ENCODE measurements at places on chromosomes 5 and 9. TPM values are rescaled to one million over a fixed set of nuclear protein-coding genes. Genes with fewer than 3 reads are reported as not detected.
A peak's percentile ranks its signal among the peaks of the same experiment; 100 is the strongest.

GRCh38 chr9:224026-224425 is 9.4 kb downstream of the DOCK8 start:
- no peak for DNase-seq

DNA sequence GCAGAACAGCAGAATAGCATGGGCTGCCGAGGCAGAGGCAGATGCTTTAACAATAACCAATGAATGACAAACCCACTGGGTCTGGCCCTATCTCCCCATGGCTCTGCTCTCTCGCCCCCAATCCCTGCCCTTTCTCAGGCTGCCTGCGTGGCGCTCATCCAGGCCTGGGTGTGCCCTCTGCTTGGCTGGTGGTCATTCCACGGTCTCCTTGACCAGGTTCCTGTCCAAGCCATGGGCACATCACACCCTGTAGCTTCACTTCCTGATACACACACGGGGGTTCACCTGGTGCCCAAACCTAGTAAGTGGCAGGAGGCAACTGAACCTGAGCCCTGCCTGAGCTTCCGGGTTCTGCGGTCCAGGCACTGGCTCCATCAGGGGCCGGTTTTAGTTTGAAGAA is 87.6 kb downstream of the DAP start:
- no peak for DNase-seq

- DNase-seq: no peak
Measured at GRCh38 chr5:134565791-134566740, 40.6 kb downstream of the JADE2 start.

- no peak for DNase-seq
Measured at GRCh38 chr5:10579536-10580521, 16.0 kb downstream of the ANKRD33B start.

DNA sequence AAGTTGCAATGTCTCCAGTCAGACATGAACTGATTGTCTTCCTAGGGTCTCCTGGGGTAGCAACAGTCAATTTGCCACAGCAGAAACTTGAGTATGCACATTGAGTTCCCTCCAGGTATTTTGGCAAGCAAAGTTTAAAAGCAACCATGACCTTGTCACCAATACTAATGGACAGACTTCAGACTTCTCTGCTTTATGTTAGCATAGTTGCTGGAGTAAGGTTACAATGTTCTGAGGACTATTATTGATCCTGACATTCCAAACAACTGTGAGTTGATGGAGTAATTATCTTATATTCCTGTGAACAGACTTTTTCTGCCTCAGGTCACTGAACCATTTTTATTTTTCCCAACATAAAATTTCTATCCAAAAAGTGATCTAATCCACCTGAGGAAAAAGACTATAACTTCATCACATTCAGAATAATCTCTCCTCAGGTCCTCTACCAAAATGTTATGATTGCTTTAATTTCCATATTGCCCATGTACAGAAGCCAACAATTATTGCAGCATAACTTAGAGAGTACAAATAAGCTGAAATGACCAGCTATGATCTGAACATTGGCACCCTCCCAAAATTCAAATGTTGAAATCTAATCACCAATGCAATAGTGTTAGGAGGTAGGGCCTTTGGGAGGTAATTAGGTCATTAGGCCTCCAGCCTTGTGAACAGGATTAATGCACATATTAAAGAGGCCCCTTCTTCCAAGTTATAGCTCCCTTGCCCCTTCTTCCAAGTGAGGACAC is 228.3 kb downstream of the PDE4D start:
- DNase-seq: no peak

DNA sequence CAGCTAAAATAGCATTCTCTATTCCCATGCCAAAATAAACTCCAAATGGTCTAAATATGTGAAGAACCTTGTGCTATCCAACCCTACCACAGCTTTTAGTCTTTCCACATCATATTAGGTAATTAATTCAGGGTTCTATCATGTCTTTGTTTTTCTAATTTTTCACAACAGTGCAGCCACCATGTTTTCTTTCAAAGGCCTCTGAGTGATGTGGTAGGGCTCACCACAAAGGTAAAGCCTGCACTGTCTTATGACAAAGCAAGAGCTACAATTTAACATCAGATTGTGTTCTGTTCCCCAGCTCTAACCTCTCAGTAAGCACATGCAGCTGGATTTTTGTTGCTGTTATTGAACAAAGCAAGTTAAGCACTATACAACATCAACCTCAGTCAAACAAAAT is 52.4 kb downstream of the MEF2C start:
- peak; percentile 28 for DNase-seq

DNA sequence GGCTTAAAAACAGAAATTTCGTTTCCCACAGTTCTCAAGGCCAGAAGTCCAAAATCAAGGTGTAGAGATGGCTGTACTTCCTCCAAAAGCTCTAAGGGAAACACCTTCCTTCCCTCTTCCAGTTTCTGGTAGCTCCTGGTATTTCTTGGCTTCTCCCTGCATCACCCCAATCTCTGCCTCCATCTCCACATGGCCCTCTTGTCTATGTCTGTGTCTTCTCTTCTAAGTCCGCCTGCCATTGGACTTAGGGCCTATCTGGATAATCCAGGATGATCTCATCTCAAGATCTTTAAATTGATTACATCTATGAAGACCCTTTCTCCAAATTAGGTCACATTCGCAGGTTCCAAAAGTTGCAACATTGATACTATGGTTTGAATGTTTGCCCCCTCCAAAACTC is 105.6 kb downstream of the ATPSCKMT start:
- DNase-seq: no peak

DNA sequence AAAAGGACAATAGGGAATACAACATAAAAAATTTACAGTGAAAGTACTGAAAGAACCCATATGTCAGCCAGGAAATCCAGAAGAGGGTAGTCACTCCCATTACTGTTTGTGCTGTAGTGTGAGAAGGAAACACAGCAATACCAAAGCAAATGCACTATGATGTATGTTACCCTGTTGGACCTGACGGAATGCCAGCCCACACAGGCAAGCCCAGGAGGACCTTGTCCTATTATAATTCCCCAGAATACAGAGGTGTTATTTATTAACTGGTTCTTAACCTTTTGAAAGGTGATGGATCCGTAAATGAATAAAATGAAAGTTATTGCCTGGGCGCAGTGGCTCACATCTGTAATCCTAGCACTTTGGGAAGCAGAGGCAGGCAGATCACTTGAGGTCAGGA is 79.0 kb downstream of the GDA start:
- no peak for DNase-seq

- peak; percentile 29 for DNase-seq
Measured at GRCh38 chr9:120478208-120478607, 101.8 kb downstream of the CDK5RAP2 start.

GRCh38 chr5:74252044-74252443 is 388.5 kb downstream of the ENC1 start:
- no peak for DNase-seq

- no peak for DNase-seq
Measured at GRCh38 chr9:13970426-13970825, 343.5 kb downstream of the NFIB start.

- no peak for DNase-seq
Measured at GRCh38 chr5:155085282-155085989, 71.9 kb downstream of the KIF4B start.

DNA sequence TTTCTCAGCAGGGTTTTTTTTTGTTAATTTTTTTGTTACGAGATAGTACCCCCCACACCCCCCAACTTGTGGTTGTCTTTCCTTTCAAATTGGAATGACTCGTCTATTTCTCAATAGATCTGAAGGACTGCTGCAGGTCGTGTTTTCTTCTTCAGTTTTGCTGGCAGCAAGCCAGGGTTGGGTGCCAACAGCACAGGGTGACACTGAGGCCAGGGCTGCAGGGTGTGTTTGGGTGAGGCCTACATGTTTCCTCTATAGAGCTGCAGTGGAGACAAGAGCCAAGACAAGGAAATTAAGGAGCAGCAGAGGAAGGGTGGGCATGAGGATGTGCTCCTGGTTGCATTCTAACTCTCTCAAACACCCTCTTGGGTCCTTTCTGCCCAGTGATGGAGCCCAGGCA is 52.2 kb downstream of the NXNL2 start:
- peak; percentile 22 for DNase-seq

DNA sequence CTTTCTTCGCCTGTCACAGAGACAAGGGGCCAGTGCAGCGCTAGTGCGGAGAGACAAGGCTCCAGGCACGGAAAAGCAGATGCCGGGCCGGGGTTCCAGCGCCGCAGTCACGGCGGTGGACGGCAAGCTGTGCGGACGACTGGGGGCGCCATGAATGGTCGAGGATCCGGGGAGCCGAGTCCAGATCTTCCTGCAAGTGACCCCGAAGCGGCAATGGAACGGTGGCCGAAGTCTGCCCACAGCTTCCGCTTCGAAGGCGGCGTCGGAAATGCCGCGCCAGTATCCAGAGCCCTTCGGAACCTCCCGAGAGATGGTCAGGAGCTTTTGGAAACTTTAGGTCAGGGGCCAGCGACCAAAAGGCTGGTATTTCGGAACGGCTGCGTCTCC is 601 bp upstream of the FAF2 start:
- DNase-seq: no peak

- DNase-seq: no peak
Measured at GRCh38 chr5:53084546-53085255, 24.9 kb downstream of the MOCS2 start.

DNA sequence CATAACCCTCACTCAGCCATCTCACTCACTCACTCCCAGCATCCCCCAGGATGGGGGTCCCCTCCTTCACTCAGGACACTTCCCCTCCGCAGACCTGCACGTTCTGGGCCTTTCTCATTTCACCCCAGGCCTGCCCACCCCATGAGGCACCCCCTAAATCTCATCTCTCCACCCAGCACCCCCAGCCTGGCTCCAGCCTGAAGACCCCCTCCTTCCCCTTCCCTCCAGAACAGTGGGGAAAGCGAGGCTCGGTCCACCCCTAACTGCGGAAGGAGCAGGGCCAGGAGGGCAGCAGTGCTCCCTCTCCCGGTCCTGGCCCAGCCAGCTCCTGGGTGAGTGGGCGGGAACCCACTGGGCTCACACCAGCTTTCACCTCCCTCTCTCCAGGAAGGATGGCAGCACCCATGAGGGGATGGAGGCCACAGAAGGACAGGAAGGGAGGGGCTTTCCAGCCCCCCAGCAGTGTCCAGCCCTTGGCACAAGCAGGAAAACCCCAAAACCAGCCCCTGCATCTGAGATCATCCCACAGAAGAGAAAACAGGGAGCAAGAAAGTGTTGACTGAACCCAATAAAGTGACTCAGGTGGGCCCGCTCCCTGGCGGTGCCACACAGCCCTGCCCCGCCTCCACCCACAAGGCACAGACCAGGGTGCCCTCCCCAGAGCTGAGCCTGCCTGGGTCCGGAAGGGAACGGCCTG is 55.0 kb downstream of the LRSAM1 start:
- DNase-seq: no peak

GRCh38 chr5:107388141-107388861 is 282.4 kb downstream of the EFNA5 start:
- peak; percentile 90 for DNase-seq

DNA sequence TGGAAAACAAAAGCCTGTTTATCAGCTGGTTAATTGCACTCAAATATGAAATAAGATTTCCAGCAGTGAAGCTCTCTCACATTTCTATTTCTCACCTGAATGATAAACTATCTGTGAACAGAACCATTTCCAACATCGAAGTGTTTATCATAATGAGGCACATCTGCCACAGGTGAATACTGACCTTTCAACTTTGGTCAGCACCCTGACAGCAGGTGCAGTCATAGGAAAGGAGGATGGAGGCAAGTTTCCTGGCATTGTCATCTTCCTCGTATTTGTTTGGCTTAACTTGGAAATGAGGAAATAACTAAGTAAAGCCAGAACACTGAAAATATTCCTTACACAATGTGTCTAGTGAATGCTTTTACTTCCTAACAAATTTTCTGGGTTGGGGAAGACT is 716.4 kb downstream of the NR2F1-AS1 start:
- no peak for DNase-seq

GRCh38 chr9:107784235-107784958 is 294.8 kb upstream of the KLF4 start:
- DNase-seq: peak; percentile 92

GRCh38 chr9:75333624-75334023 is 245.3 kb downstream of the OSTF1 start:
- DNase-seq: no peak

DNA sequence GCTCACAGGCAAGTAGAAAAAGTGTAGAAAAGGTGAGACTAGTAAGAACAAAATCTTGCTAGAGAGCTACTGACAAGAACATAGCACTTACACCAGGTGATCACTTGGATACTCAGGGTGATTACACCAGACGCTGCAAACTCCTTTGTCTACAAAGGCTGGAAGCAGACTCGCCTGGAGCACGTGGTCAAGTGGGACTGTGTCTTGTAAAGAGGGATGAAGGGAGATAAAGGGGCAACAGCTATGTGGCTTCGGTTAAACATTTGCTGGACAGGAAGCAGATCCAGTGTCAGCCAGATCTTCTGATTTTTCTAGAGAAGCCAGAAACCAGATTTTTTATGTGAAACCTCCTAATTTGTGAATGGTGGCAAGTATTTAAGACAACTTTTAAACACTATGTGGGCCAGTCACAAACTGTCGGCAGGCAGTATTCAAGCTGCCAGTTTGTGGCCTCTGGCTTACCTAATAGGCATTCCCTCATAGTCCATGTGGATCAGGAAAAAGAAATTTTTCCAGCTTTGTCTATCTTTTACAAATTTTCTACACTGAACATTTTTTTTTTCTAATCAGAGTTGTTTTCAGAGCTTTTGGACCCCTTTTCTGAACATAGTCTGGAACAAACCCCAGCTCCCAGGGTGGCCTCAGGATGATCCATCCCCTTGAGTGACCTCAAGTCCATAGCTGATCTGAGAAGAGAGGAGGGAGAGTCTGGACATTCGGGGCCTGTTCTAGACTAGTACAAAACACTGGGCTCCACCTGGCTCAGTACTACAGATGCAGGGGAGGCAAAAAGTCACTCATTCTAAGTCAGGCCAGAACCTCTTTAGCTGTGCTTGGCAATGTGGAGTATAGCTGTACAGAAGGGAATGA is 262.9 kb downstream of the ARRDC3 start:
- DNase-seq: peak; percentile 63

GRCh38 chr5:151227918-151228447 is 4.1 kb upstream of the CCDC69 start:
- DNase-seq: no peak

DNA sequence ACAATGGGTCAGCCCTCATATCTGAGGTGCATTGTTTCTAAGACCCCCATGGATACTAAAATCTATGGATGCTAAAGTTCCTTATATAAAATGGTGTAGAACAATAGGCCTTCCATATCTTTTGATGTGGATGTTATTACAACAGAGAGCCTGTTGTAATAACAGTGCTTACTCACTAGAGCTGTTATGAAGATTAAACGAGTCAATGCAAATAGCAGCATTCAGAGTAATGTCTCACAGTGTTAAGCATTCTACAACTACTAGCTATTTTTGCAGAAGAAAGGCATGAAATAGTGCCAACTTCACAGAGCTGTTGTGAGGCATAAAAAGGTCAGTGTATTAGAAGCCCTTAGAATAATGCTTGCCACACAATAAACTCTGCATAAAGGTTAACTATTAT is 13.0 kb downstream of the CHSY3 start:
- peak; percentile 40 for DNase-seq

Gene SLC1A3
- total RNA-seq: 3.7 TPM

Gene PTGES
- 30.9 TPM for total RNA-seq

Gene IFNB1
- total RNA-seq: not detected

Gene CDO1
- 7.0 TPM for total RNA-seq

Gene MAP1B
- 401 TPM for total RNA-seq

Gene PDE8B
- not detected for total RNA-seq

Gene HDAC3
- 48.4 TPM for total RNA-seq

Gene SH3PXD2B
- total RNA-seq: 46.7 TPM

Gene STK32A
- 2.3 TPM for total RNA-seq

Gene EIF4E1B
- not detected for total RNA-seq

Measured in fibroblast of the aortic adventitia (primary cell).